Activated CD4-positive, alpha-beta memory T cell treated with anti-CD3 and anti-CD28 coated beads, Interleukin-2, amount 10 ng/mL, durations not matched to agents 7 days and 5 days (primary cell): ENCODE measurements at places on chromosomes 1 and 21. TPM values are rescaled to one million over a fixed set of nuclear protein-coding genes. Genes with fewer than 3 reads are reported as not detected.
A peak's percentile ranks its signal among the peaks of the same experiment; 100 is the strongest.

SPATA45 gene
- total RNA-seq: not detected

CENPF gene
- total RNA-seq: 125 TPM

ADGRL2 gene
- total RNA-seq: not detected

FAM20B gene
- total RNA-seq: 25.5 TPM

MR1 gene
- total RNA-seq: 36.5 TPM

SPRR2B gene
- not detected for total RNA-seq

- no peak for DNase-seq
- H3K27ac ChIP-seq: no peak overlapping the region
- no peaks in the 10 kb centered on the region for H3K27me3 ChIP-seq
Observed at GRCh38 chr1:85495556-85495955, 30.6 kb upstream of the DDAH1 start.

DNA sequence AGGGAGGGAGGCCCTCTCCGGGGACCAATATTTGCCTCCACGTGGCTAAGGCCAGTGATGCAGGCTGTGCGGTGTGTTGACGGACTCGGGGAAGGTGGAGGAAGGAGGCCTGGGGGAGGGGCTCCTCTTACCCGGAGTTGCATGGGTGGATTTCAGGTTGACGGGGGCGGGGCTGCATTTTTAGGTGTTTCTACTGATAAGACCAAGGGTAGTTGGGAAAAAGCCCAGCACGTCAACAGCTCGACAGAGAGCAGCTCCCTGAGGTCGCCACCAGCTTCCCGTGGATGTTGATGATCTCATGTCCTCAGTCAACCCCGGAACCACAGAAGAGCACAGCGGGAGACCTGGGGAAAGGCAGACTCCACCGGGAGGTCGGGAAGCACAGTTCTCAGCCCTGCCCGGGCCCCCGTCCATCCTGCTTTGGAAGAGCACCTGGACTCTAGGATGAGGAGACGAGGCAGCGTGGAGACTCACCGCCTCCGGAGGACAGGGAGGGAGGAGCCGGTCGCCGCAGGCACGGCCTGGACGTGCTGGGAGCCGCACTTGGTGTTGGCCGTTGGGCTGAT is 32.9 kb upstream of the COL6A1 start:
- H3K27me3 ChIP-seq: no peaks in the 10 kb centered on the region
- H3K27ac ChIP-seq: no peak overlapping the region
- H3K4me3 ChIP-seq: no peak overlapping the region
- H3K36me3 ChIP-seq: no peaks in the 10 kb centered on the region
- no peaks in the 10 kb centered on the region for H3K4me1 ChIP-seq

- peaks cover 6% of the 10 kb centered on the region for H3K27me3 ChIP-seq
- no peaks in the 10 kb centered on the region for H3K36me3 ChIP-seq
- no peak overlapping the region for H3K4me3 ChIP-seq
- no peak for DNase-seq
- no peaks in the 10 kb centered on the region for H3K4me1 ChIP-seq
- H3K27ac ChIP-seq: no peak overlapping the region
Observed at GRCh38 chr1:180923887-180924286, 11.2 kb downstream of the KIAA1614 start.

DNA sequence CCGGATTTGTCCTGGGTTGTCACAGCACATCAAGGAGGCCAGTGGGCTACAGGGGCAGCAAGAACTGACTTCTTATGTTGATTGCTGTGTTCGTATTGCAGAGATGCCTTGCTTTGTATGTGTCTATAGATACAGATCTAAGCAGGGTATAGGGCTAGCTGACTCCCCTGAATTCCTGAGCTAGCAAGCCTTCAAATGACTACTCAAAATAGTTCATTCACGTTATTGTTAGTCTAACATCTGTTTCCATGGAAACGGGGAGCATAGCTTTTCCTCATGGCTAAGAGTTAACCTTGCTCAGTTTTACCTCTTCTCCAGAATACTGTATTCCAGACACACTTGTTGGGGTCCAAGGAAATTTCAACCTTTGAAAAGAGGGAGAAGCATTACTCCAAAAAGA is 24.1 kb downstream of the TRIM45 start:
- peaks cover 73% of the 10 kb centered on the region for H3K36me3 ChIP-seq
- no peak overlapping the region for H3K4me3 ChIP-seq
- no peaks in the 10 kb centered on the region for H3K27me3 ChIP-seq
- H3K4me1 ChIP-seq: peaks cover 18% of the 10 kb centered on the region
- no peak for DNase-seq

GRCh38 chr1:212072047-212072446 is 36.5 kb downstream of the DTL start:
- H3K4me1 ChIP-seq: no peaks in the 10 kb centered on the region
- peaks cover 72% of the 10 kb centered on the region for H3K36me3 ChIP-seq
- no peak overlapping the region for H3K27ac ChIP-seq
- no peak overlapping the region for H3K4me3 ChIP-seq
- no peaks in the 10 kb centered on the region for H3K27me3 ChIP-seq
- no peak for DNase-seq

DNA sequence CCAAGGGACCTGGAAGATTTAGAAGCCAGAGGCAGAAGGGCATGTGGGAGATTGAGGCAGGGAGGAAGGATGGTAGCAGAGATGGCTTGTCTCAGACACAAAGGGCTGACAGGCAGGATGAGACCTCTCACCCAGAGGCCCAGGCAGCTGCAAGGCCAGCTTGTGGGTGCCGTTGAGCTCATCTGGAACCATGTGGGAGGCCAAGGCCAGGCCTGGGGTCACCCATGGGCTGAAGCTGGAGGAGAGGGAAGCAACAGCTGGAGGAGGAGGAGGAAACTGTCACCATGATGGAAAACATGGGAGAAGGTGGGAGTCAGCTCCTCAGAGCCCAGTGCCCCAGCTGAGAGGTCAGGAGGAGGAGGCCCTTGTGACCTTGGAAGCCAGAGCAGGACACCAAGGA is 6.4 kb downstream of the CRABP2 start:
- peaks cover 25% of the 10 kb centered on the region for H3K27me3 ChIP-seq
- H3K36me3 ChIP-seq: no peaks in the 10 kb centered on the region

GRCh38 chr1:174032671-174033222 is 10.6 kb upstream of the RC3H1 start:
- H3K27ac ChIP-seq: no peak overlapping the region
- DNase-seq: no peak
- no peaks in the 10 kb centered on the region for H3K36me3 ChIP-seq
- H3K4me3 ChIP-seq: no peak overlapping the region

DNA sequence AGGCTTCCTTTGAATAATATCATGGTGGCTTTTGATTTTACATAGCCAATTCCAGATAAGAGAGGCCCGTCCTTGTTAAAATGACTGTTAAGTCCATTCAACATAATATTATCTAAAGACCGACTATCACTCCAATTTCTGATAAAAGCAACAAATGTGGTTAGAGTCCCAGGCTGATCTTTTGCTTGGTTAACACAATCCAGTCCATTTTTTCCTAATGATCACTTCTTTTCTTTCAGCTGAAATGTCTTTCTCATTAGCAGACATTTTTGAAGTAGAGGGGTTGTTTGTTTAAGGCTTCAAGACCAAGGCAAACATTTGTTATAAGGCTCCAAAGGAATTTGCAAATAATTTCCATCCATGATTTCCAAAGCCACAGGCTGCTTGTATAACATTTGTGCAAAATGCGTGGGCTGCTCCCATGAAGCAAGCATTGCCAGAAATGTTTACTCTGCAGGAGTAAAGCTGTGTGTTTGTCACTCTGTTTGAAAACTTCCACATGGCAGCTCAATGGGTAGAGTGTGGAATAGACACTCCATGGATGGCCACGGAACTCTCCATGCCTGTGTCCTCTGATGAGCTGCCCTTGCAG is 111.5 kb downstream of the PSMG1 start:
- H3K27ac ChIP-seq: no peak overlapping the region
- no peaks in the 10 kb centered on the region for H3K36me3 ChIP-seq
- H3K4me3 ChIP-seq: no peak overlapping the region
- DNase-seq: no peak
- no peaks in the 10 kb centered on the region for H3K4me1 ChIP-seq

GRCh38 chr1:10217748-10218441 is 7.5 kb downstream of the KIF1B start:
- H3K4me1 ChIP-seq: peaks cover 38% of the 10 kb centered on the region
- no peak for DNase-seq
- H3K27ac ChIP-seq: peak overlapping the region; percentile 7
- peaks cover 4% of the 10 kb centered on the region for H3K36me3 ChIP-seq
- H3K27me3 ChIP-seq: no peaks in the 10 kb centered on the region

- peaks cover 4% of the 10 kb centered on the region for H3K27me3 ChIP-seq
- no peak overlapping the region for H3K27ac ChIP-seq
- H3K4me1 ChIP-seq: peaks cover 30% of the 10 kb centered on the region
- no peak overlapping the region for H3K4me3 ChIP-seq
Observed at GRCh38 chr21:45263534-45263933, 24.2 kb downstream of the POFUT2 start.

DNA sequence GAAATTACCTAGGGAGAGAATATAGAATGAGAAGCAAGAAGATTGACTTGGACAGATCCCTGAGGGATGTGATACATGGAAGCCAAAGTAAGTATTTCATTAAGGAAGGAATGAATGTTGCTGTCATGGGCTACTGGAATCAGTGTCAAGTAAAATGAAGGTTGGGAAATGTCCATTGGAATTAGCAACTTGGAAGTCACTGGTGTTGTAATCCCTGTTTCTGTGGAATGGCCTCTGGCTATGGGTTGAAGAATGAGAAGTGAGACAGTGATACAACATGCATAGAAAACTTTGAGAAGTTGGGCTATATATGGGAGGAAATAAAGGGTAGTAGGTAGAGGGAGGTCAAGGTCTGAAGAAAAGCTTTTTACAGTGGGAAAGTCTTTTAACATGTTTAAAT is 54.7 kb downstream of the CCDC18 start:
- DNase-seq: no peak
- no peak overlapping the region for H3K4me3 ChIP-seq
- H3K4me1 ChIP-seq: no peaks in the 10 kb centered on the region
- peaks cover 78% of the 10 kb centered on the region for H3K36me3 ChIP-seq
- H3K27ac ChIP-seq: no peak overlapping the region

- H3K36me3 ChIP-seq: no peaks in the 10 kb centered on the region
- no peaks in the 10 kb centered on the region for H3K4me1 ChIP-seq
- H3K27ac ChIP-seq: no peak overlapping the region
- H3K4me3 ChIP-seq: no peak overlapping the region
- no peaks in the 10 kb centered on the region for H3K27me3 ChIP-seq
- peak; percentile 7 for DNase-seq
Observed at GRCh38 chr1:225768662-225769426, 8.8 kb upstream of the SRP9 start.

DNA sequence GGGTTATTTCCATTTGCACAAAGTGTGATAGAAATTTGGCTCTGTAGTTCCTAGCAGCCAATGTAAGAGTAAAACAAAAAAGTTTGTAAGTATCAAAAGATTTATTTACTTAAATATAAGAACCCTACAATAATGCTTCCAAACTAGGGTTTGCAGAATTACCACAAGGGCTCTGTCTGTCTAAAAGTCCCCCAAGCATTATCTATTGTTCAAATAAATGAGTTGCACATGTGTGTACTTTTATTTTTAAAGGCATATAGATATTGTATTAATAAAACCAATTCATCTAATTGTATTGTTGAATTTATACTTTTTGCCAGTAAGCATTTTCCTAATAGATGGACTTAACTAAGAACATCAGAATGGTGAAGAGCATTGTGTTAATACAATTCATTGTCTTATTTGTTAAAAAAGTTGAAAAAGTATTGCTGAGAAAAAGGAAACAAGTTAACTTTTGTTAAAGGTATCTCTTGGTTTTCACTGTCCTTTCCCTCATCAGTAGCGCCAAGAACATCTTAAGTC is 863 bp upstream of the PTPRC start:
- H3K4me1 ChIP-seq: peaks cover 51% of the 10 kb centered on the region
- H3K27ac ChIP-seq: peak overlapping the region; percentile 98
- peak overlapping the region; percentile 94 for H3K4me3 ChIP-seq

DNA sequence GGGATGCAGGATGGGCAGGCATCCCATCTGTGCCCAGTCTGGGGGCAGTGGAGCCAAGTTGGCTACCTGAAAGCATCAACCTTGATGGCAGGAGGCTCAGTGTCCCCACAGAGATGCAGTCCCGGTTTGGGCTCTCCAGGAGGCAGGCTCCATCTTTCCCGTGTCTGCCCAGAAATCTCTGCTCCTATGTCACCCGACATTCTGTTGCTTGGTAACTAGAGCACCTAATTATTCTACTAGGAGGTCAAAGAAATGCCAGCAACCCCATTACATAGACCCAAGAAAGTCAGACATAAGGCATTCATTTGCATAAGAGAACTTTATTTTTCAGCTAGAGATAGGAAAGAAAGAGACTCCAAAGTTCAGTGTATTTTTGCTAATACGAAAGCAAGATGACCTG is 100.3 kb upstream of the BACE2 start:
- H3K27me3 ChIP-seq: peaks cover 15% of the 10 kb centered on the region
- H3K36me3 ChIP-seq: no peaks in the 10 kb centered on the region
- H3K4me1 ChIP-seq: peaks cover 6% of the 10 kb centered on the region
- DNase-seq: no peak

DNA sequence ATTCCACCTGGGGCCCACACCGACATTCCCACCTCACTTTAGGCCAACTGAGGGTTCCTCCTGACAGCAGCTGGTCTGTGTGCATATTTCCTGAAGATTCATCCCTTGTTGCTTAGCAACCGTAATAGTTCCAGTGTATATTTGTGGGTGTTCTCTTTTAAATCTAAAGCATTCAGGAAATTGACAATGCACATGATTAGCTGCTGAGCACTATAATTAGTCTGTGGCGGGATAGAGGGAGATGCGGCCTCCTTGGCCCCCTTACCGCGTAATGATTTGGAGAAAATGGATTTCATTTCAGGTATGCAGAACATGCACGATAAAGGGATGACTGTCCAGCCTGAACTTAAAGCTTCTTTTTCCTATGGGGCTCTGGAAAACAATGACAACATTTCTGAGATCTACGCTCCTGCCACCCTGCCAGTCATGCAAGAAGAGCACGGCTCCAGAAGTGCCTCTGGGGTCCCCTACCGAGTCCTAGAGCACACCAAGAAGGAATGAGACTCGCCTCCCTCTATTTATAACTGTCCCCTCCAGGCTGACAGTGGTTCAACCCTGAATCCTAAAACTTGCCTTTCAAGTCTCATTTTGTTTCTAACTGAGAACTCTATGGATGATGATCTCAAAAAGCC is 33.8 kb upstream of the RCAN3 start:
- no peak overlapping the region for H3K27ac ChIP-seq
- H3K27me3 ChIP-seq: no peaks in the 10 kb centered on the region

DNA sequence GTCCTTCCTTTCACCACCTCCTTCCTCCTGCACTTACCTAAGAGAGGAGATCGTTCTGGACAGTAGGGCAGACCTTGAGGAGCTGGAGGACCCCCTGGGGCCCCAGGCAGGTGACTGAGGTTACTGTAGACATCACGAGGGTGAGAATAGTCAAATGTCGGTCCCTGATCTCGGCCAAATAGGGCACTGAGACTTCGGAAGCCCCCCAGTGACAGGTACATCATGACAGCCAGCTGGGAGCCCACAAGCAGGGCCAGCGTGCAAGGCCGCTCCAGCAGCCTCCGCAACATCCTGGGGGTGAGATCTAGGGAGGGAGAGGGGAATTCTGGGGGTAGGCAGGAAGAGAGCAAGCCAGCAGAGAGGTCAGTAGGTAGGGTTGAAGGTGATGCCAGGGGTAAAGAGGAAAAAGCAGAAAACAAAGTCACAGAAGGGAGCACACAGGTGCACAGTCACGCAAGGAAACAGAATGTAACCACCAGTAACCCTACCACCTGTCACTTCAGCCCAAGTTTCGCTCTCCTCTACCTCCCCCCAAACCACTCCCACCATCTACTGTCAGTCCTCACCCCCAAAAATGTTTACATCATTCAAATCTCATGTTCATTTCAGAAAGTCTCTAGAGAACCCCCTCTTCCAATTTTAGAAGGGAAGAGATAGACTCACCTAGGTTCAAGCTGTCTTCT is 1.4 kb downstream of the B4GALT3 start:
- H3K27ac ChIP-seq: peak overlapping the region; percentile 96
- peaks cover 61% of the 10 kb centered on the region for H3K36me3 ChIP-seq
- H3K27me3 ChIP-seq: no peaks in the 10 kb centered on the region
- H3K4me3 ChIP-seq: peak overlapping the region; percentile 97
